ENCODE measurements at places on chromosomes 4 and X.

DNA sequence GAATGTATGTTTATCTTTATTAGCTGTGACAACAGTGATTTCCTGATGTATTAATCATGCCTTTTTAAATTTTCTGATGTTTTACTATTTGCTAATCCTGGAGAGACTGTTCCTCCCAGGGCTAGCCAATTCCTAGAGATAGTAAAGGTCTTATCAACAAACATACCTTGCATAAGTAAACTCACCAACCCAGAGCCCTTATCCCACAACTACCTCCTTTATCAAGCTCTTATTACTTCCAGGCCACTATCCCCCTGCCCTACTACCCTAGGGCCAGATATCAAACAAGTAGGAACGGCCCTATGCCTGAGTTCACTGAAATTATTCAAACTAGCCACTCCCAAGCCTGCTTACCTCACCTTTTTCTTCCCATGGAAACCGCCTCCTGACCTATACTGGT, 58.2 kb upstream of the NPNT start:
- no peak for DNase-seq

- DNase-seq = peak; percentile 41
Measured at GRCh38 chr4:4334798-4335520, 44.9 kb downstream of the ZBTB49 start.

DNA sequence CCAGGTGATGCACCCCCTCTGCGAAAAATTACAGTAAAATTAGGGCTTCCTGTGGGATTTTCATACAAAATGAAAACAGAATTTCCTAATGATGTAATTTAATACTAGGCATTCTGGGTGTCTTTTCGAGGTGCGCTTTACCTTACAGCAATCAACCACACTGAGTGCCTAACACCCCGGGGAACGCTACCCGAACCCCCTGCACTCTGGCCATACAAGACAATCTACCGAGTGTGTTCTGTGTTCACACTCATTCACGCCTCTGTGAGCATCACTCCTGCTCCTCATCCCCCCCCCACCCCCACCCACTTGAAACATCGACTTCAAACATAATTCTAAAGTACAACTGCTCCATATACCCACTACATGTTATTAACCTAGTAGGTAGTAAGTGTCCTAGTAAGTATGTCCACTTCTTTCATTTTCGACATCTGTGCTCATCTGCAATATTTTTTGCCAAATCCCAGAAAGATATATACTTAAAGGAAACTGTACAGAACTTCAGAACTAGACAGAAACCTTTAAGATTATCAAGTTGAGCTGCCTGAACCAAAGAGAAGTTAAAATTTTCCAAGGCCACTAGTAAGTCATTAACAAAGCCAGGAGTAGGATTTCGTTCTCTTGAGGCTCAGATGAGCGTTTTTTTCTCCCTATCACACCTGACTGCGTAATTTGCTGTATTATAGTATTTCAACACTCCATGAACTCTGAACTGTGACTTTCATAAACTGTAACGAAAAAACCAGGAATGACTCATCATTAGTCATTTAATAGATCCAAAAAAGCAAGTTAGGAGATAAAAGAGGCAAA, 80.0 kb downstream of the FAT1 start:
- no peak for DNase-seq

DNA sequence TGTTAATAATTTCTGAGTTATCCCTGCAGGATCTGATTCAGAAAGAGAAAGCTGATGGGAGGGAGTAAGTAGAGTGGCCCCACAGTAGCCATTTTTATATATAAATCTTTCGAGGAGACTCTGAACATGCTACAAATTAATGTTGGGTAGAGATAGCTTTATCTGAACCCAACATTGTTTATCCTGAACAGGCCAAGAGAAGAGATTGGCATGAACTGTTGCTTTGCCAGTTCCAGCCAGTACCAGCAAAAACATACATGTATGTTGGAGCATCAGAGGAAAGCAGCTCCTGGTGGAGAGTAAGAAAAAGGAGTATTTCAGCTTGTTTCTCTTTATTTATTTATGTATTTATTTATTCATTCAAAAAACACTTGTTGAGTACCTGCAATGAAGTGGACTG, 1.6 kb downstream of the MAOA start:
- no peak for DNase-seq

- DNase-seq = no peak
Measured at GRCh38 chrX:72306851-72307645, 1.3 kb upstream of the CITED1 start.

DNA sequence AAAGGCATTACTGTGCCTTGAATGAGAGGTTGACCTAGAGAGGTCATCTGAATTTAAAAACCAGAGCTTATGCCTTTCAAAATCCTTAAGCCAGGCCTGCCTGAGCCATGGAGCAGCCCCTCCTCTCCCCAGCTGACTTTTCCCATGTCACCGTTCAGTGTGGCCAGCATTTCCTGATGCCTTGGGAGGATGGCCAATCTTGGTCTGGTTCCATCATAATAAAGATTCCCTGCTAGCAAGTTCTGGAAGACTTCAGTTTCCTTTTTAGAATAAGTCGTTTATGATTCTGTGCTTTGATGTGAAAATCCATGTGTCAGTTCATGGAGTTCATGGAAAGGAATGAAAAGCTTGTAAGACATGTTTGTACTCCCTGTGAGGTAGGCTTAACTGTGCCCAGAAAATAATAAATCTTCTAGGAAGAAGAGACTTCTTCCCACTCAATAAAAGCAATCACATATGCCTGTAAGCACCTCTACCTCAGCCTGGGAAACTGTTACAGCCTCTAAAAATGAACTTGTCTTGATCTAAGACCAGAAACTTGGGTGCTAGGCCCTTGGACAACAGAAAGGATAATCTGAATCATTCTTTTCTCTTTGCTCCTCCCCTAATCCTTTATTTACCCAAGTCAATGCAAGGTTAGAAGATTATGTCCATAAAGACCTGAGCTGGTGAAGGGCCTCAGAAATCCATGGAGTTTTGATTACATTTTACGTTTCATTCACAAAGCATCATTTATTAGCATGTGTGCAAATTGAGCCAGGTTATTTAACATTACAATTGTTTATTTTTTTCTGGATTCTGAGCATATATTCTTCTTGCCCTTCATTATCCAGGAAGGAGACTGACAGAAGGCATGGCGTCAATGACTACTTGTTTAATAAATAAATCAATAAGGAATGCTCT, 84.0 kb upstream of the TBC1D9 start:
- no peak for DNase-seq

DNA sequence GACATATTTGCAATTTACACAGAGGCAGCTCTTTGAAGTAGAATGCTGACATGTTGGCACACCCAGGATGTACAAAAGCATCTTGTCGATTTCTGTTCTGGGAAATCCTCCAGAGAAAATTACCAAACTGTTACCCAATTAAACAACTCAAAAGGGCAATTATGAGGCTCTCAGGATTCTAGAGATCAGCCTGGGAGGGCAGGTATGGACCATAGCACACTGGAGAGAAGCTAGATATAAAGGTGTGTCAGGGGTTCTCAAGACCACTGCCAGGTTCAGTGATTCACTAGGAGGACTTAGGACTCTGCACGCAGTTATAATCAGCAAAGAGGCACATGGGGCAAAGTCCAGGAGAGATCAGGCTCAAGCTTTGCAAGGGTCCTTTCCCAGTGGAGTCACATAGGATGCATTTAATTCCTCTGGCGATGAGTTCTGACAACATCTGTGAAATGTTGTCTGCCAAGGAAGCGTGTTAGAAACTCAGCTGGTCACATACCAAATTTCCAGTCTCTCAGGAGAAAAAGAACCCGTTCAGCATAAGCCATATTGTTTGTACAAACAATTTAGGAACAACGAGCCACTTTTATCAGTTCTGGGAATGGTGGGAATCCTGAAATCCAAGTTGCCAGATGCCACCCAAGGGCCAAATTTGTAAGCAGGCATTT, 100.8 kb downstream of the SYTL5 start:
- no peak for DNase-seq

GRCh38 chr4:152937336-152938236, 1.5 kb downstream of the FHDC1 start:
- no peak for DNase-seq

DNA sequence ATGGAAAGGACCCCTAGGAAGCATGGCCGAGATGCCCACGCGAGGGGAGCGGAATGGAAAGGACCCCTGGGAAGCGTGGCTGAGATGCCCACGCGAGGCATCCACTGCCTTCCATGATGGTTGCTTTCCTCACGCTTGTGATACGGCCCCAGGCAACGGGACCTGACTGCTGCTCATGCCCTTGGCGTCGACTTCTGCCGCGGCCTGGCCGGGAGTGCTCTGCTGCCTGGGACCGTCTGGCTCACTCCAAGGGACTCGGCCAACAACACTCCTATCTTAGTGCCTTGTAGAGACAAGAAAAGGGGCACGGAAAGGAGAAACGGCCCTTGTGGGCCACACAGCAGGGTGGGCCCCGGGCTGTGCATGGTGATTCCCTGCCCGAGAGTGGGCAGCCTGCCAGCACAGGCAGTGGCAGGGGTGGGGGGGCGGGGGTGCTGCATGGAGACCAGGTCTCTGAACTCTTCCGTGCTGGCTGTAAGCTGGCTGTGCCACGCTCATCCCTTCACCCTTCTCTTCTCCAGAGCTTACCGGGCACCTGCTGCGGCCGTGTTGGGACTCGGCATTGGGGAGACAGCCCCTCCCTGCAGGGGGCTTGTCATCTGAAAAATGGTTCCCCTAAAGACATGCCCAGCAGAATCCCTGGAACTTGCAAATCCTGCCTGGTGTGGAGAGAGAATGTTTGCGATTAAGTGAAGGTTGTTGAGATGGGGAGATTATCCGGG, 38.6 kb upstream of the HMX1 start:
- no peak for DNase-seq

All from stimulated activated CD8-positive, alpha-beta memory T cell treated with anti-CD3 and anti-CD28 coated beads, Interleukin-4, amount 100 ng/mL, for 4 hours (primary cell).